ELR (cell line): ENCODE measurements at places on chromosomes 12 and 14.

DNA sequence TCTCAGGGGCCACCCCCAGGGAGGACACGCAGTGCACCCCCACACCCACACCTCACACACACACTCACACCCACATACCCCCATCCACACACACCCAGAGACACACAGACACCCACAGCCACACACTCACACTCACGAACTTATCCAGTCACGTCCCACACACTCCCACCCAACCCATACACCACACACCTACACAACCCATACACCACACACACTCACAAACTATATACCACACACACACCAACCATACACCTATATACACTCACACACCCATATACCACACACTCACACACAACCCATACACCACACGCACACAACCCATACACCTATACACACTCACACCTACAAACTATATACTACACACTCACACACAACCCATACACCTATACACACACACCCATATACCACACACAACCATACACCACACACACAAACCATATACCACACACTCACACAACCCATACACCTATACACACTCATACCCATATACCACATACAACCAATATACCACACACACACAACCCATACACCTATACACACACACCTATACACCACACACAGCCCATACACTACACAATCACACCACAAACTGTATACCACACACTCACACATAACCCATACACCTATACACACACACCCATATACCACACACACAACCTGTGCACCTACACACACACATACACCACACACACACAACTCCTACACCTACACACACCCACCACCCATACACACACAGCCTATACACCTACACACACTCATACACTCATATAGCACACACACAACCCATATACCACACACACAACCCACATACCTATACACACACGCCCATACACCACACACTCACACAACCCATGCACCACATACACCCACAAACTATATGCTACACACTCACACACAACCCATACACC lies 42.7 kb downstream of the TMEM121 start:
- no peak for DNase-seq

GRCh38 chr14:61562321-61563161 lies 132.8 kb upstream of the HIF1A start:
- DNase-seq = peak; percentile 100

GRCh38 chr12:68483592-68484383 lies 126.9 kb upstream of the RAP1B start:
- DNase-seq = peak; percentile 77

- DNase-seq = no peak
These were observed 612.0 kb downstream of the VRK1 start for GRCh38 chr14:97408937-97409815.

GRCh38 chr14:101474563-101475455 lies 86.5 kb upstream of the DIO3 start:
- no peak for DNase-seq

- DNase-seq = no peak
These were observed 41.3 kb downstream of the DLK1 start for GRCh38 chr14:100767788-100768536.

GRCh38 chr12:107322063-107322462 lies 228.7 kb upstream of the CRY1 start:
- DNase-seq = no peak

- no peak for DNase-seq
These were observed 207.1 kb downstream of the GALC start for GRCh38 chr14:87785897-87786296.

- DNase-seq = no peak
These were observed 78.3 kb upstream of the ATF1 start for GRCh38 chr12:50685641-50686040.

DNA sequence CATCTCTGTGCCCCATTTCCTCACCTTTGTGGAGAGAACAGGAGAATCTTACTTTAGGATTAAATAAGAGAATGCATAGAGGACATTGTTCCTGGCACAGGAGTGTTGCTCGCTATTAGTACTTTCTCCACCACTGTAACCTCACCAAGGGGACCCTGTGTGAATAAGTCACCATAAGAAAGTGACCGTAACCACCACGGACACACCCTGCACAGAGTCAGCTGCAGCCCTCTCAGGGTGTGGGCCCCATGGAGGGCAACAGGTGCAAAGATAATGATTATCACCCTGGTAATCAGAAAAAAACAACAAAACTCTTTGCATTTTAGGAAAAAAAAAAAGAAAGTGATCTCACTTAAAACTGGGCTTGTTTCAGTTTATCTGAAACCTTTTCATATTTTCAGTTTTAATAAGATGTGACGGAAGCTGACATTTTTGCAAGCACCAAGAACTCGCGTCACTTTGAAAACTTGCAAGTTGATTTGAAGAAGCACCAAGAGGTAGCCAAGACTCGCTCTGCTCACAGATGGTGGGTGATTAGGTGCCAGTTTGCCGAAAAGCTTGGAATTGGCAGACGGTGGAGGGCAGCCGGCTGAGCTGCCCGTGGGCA lies 87.0 kb upstream of the VRK1 start:
- DNase-seq = no peak

GRCh38 chr14:103692159-103692558 lies 23.1 kb downstream of the XRCC3 start:
- DNase-seq = no peak

DNA sequence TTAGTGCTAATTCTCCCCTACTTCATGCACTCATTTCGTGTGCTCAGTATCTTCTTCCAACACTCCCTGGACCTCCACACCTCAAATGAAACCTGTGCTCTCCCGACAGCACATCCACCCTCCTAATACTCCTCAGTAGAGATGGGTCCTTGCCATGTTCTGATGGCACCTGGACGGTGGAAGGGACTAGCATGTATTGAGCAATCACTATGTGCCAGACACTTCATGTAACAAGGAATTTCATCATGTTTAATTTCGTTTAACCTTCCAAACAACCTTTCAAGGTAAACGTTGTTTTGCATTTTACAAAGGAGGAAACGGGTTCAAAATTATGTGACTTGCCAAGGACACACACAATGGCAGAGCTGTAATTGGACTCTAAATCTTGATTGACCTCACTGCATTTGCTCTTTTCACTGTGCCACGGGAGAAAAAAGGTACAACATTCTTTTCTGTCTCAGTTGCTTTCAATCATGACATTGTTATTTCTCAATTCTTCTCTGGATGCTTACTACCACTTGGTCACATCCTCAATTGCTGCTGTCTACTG lies 12.2 kb upstream of the SLC7A8 start:
- DNase-seq = no peak

DNA sequence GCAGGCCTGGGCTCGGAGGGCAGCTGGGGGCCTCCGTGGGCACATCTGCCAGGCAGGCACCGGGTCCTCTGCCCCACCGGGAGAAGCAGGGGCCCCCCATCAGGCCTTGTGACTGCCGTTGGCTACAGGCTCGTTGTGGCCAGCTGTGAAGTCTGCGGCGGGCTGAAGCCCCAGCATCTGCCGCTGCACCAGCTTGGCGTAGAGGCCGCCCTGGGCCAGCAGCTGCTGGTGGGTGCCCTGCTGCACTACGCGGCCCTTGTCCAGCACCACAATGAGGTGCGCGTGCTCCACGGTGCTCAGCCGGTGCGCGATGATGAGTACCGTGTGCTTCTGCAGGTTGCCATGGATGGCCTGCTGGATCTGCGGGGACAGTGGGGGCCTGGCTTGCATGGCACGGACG lies 33.9 kb upstream of the VPS37B start:
- DNase-seq = no peak

- no peak for DNase-seq
These were observed 65.0 kb upstream of the ASPG start for GRCh38 chr14:104020471-104020870.

- DNase-seq = peak; percentile 46
These were observed 426.5 kb upstream of the OR4E1 start for GRCh38 chr14:22099942-22100763.
